GM18507 (cell line): ENCODE measurements at places on chromosomes 2 and 18.

DNA sequence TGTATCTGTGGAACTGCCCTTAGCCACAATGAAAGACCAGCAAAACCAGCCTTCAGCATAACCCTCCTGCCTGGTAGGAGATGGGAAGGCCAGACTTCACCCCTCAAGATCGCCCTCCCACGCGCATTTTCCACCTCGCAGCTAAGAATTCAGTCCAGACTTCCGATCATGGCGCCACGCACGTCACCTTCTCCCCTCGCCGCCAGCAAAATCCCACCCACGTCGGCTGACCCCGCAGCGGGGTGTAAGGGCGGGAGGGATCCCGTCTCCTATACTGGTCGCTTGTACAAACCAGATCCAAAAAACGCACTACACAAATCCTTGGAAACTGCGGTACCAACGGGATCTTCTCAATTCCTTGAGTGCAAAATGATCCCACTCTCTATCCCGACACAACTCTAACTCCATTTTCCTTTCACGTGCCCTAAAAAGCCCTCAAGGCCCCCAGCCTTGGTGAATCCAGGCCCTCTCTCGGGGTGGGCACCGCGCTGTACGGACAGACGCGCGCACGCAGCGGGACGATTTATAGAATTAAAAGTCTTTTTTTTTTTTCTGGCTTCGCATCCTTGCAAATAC is 1.0 kb upstream of the BMPR2 start:
- no peak for DNase-seq

DNA sequence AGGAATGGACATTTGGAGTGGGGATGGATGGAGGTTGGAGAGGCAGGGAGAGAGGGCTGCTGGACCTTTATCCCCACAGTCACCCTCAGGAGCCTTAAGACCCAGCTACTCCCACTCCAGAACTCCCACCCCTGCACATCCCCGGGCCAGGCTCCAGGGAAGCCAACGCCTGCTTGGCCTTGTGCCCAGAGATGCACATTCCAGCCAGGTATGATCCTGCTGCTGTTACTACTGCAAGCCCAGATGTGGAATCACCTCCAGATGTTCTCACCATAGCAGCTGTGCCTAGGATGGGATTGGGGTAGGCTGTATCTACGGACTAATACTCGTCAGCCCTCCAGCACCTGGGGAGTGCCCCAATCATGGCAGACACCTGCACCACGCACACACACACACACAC is 71.7 kb downstream of the ZFP36L2 start:
- DNase-seq, result no peak

DNA sequence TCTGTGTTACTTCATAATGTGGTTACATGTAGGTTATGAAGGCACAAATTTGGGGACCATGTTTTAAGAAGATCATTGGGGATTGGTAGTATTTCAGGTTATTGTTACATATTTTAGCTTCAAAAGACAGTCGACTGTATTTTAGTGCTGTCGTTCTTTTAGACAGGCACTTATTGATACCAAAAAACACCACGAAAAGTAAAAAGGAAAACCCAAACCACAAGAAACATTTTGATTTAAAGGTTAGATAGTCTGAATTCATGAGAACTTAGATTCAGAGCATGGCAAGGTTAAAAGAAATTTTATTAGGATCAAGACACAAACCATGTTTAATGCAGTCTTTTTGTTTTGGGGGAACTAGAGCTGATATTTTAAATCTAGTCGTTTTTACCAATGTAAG is 209.0 kb downstream of the CAMKMT start:
- DNase-seq, result no peak

DNA sequence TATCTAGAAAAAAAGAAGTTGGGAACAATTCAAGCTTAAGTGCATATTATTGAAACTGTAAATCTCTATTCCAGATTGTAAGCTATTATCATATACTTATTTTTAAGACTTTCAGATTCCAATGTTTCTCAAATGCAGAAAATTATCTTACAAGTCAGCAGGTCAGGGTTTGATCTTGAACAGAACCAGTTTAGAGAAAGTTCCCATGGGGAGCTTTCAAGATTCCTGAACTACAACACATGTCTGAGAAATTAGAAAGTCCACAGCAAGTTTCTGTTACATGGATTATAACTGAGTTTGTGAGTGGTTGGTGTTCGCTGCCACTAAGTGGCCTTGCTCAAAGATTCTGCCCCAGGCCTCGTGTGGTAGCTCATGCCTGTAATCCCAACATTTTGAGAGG is 31.6 kb upstream of the SP3 start:
- DNase-seq, result no peak

DNA sequence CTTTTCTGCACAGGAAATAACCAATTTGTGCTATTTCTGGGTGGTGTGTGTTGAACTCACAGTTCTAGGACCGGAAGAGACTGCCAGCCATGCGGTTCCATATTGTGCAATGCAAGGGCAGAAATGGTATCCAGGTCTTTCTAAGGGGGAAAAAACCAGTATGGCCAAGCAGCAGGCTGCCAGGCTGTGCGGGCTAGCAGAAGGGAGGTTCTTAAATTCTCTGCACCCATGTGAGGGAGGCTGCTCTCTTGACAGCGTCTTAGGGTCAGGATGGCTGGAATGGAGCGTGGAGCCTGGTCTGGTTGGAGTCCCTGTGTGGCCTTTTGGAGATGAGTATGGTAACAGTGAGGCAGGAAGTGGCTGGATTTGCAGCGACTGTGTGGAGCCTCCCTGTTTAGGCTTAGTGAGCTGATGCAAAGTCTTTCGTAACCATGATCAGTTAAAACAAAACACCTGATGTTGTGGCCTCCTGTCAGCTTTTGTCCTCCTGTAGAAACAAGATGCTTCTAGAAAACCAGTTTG is 52.6 kb downstream of the NCK2 start:
- no peak for DNase-seq

GRCh38 chr2:62143696-62144095 is 52.2 kb upstream of the B3GNT2 start:
- no peak for DNase-seq

DNA sequence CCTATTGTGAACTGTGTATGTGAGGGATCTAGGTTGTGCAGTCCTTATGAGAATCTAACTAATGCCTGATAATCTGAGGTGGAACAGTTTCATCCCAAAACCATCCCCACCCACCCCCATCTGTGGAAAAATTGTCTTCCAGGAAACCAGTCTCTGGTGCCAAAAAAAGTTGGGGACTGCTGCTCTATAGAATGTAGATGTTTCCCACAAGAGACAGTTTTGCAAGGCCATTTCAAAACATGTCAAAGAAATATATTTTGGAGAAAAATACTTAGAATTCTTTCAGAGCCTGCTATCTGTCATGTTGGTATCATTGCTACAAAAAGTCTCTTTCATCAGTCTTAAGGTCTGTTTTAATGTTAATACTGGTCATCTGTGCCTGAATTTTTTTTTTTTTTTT is 4.1 kb upstream of the SLC39A10 start:
- no peak for DNase-seq

DNA sequence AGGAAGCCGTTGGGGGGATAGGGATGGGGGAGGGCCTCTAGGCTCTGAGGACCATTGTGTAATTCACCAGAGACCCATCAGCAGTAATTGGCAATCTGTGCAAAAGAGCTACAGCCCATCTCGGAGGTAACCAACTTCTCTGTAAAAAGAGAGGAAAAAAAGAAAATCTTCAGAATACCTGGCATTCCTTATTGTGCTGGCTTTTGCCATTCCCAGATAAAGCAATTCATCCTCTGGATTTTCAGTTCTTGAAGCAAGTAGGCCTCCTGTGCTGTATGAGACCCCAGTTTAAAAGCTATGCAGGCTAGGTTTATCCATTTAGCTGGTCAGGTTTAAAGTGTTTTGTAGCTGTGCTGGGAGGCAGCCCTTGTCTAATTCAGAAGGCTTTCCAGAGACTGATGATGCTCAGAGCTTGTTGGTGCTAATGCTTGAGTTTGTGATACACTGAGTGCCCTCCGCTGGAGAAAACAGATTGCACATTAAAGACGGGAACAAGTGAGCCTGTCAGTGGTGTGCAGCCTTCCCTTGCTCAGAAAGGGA is at the start of gene LRRTM4:
LRRTM4 (minus strand) TSS at position 446 of the 540 bp plus-strand sequence.
- DNase-seq, result no peak

DNA sequence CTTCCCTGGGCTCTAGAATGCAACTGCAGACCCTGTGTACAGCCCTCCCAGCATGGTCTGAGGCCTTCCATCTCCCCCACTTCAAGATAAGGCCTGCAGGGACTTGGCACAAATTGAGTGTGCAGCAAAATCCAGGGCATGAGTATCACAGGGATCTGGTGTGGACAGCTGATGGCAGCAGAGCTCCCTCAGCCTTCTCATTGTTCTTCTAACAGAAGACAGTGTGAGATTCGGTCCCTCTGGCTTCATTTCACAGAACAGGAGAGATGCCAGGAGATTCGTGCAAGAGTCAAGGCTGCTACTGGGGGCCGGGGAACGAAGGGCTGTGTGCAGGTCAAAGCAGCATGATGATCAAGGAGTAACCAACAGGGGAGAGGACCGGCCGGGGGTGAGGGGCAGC is 85.8 kb downstream of the UXS1 start:
- DNase-seq, result no peak

GRCh38 chr2:44358503-44358902 is 2.8 kb downstream of the PREPL start:
- no peak for DNase-seq

GRCh38 chr2:239223310-239224198 is 177.3 kb downstream of the HDAC4 start:
- DNase-seq, result no peak

DNA sequence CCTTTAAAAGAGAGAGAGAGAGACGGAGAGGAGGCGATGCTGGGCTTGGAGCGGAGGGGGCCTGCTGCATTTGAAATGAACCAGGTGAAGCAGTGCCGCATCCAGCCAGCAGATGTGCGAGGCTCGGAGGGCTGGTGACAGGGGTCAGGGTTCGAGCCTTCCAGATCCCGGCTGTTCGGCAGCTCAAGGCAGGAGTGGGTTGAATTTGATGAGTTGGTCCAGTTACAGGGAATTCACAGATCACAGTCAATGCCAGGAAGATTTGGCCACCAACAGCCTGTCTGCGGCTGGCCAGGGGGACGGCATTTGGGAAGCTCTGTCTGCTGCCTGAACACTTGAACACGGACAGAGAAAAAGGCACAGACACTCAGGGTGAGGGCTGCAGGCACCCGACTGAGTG is 48.6 kb downstream of the PTGR3 start:
- no peak for DNase-seq

- no peak for DNase-seq
Measured at GRCh38 chr2:72998234-72998651, 73.3 kb downstream of the SFXN5 start.

DNA sequence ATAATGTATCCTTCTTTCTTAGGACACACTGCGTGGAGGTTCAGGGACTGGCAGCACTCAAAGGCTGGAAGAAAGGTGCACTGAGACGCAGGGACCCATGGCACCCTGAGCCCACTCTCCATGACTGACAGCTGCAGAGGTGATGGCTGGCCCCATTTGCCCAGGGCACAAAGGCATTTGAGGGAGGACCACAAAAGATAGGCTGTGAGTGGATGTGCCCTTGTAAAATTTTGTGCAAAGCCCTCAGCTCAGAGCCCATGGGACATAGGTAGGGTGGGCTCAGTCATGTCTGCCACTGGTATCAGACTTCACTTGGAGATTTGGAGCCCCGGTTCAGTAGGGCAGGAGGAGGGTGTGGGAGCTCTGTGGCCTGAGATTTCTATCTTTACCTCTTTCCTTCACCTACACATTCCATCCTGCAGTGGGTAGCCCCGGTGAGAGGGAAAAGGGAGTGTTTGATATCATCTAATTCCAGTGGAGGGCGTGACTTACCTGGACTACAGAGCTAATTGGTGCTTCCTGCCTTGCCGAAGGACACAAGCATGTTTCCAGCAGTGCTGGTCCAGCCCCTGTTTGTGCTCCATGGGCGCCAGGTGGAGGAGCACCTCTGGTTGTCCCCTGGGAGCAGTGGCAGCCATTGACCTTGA is 312.2 kb downstream of the EN1 start:
- DNase-seq, result no peak

DNA sequence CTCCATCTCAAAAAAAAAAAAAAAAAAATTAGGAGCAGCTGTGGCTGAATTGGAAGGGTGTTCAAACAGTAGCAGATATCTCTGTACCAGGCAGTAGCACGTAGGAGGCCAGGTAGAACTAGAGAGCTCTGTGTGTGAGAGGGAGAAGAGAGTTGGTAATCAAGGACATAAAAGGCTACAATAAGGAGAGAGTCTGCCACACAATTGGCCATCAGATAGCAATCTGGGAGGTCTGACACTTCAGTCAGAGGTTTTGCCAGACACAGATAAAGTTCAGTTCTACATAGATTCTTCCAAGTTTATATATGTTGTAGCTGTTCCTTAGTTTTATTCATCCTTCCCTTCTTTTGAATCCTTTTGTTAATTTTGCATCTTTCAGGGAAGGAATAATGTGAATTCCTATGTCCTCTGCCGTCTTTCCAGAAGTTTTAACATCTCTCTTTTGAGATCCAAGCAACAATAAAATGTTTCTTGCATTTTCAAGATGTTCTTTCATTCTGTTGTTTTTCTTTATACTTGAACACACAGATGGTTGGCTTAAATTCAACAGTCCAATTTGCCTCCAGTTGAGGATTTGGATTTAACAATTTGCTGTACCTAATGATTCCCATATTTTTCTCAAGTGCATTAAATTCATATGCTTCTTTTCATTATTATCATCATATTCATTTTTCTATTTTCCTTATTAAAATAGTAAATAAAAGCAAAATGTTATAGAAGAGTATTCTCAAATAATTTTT is 600.3 kb upstream of the GCFC2 start:
- DNase-seq, result no peak

DNA sequence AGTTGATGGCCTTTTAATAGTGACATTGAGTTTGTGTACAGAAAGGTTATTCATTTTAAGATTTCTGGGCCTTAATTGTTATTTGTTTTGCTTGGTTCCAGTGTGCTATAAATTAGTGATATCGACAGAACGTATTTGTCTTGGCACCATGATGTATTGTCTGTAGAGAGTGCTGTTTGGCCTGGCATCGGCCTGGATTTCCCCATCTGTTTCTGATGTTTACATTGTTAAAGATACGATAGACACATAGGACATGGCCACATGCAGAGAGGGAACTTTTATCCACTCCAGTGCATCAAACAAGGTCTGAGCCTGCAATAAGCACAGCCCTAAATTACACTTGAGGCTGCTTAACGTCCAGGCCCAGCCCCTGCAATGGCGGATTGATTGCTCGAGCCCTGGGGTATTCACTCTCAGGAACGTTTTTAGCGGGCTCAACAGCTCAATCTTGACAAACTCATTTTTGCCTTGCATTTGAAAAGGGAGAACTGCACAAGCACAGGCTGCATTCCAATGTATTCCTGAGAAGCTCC is 144.7 kb downstream of the SLC4A3 start:
- DNase-seq, result no peak

- no peak for DNase-seq
Measured at GRCh38 chr2:61993422-61994024, 88.0 kb downstream of the COMMD1 start.

- DNase-seq, result no peak
Measured at GRCh38 chr2:112006076-112006410, 49.0 kb upstream of the TMEM87B start.
